ENCODE measurements at places on chromosomes 11 and 22.
A peak's percentile ranks its signal among the peaks of the same experiment; 100 is the strongest.

- DNase-seq, result no peak
Observed at GRCh38 chr11:3675971-3676370, 4.8 kb upstream of the CHRNA10 start.

DNA sequence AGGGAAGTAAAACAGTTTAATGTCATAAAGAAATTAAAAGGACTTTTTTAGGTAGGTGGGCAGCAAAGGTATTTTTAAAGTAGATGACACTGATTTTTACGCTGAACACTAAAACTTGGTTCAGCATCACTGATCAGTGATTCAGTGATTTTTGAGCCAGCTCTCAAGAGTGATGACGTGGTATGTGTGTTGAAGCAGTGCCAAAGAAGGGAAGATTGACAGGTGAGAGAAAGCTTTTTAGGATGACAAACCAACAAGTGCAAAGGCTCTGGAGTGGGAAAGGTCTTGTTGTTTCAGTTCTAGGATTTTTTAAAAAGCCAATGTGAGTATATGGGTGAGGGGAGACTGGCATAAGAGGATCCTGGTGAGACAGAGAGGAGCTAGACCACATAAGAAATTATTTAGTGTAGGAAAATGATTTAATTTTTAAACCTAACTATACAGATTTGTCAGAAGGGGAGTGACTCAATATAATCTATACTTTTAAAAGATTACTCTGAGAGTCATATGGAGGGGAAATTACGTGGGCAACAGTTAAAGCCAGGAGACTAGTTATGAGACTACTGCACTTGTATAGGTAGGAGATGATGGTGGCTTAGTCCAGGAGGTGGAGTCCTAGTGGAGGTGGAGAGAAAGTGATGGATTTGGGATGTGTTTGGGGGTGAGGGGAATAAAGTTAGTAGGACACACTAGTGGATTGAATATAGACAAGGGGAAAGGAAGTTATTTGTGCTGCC lies 17.6 kb upstream of the CALCB start:
- DNase-seq, result no peak

GRCh38 chr11:104695065-104695463 lies 203.2 kb downstream of the CASP12 start:
- DNase-seq, result no peak

DNA sequence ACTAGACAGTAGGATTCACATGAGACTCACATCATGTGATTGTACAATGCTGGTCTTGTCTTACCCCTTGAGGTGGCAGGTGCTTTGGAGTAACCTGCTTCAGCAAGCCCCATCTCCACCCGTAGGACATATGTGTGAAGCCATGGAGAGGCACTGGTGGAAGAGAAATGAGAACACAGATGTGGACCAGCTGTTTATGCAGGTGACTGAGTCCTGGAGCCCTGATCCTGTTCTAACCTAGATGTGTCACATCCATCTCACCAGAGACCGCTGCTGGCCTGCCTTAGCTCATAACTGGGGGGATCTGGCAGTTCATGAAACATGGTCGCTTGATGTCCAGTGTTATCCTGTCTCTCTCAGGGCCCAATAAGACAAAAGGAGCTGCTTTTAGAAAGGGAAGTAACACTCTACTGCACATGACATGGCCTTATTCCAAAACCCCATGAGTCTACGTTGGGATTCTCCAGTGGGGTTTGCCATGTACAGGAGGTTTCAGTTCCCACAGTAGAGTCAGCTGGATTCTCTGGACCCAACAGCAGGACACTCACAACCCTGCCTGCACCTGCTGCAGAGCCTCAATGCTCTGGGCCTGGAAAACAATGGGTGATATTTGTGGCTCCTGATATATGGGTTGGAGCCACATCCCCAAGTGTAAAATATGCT lies 62.0 kb downstream of the GGTLC2 start:
- no peak for DNase-seq

DNA sequence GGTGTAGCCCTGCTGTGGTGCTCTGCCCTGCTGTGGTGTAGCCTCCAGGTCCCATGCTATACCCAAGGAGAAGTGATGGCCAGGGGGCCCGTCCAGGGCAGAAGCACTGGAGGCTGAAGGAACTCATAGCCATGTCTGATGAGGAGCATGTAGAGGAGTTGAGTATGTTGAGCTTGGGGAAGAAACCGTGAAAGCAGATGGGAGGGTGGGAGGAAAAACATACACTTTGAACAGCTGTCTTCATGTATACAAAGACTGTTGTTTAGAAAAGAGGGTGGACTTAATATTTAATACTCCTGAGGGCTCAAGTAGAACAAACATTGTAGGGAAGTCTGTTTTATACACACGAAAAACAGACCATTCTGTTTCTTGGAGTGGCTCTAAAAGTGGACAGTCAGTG lies 26.6 kb upstream of the TTC12 start:
- DNase-seq, result no peak

GRCh38 chr11:112162761-112163546 lies 940 bp downstream of the IL18 start:
- DNase-seq, result no peak

DNA sequence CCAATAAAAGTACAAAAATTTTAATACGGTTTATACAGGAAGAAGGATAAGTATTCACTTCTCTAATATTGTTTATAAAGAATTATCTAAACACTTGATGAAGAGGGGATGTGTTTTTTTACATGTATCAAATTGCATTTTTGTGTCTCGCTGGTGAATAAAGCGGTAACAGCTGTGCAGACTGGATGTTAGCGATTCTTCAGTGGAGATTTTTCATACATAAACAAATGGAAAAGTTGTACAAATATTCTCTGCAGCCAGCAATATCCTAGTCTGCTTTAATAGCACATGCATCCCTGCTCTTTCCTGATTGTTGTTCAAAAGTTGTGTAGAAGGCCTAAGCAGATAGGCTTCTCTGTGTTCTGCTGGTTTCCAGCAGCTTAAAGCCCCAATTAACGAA lies 369.3 kb downstream of the SOX6 start:
- DNase-seq, result no peak

- DNase-seq, result no peak
Observed at GRCh38 chr11:11770296-11770695, 71.5 kb upstream of the USP47 start.

DNA sequence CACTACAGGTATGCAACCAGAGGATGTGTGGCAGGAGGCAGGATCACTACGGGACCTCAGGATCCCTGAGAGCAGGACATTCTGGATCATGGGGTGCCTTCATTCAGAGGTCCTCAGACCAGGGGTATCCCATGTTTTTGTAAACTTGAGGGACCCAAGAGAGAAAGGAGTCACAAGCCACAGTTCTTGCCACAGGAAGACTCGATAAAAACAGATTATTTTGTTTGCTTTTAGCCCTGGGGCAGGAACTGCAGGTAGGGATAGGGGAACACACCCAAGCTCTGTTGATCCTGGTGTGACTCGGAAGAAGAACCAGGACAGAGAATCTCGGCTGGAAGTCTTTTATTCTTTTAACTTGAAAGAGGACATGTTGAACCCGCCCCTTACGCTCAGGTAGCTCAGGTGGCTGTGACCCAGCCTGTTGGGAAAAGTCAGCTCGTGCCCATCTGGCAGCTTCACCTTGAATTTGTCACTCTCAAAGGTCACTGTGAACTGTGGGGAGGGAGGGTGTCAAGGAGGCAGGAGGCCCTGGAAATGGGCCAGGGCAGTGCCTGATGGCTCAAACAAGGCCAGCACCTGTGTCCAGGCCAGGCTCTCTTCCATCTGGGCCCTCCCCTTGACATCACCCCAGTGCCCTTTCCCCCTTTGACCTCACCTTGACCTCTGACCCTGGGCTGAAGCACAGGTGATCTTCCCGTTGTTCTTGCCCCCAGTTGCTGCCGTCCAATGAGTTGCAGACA lies 9.8 kb downstream of the LGALS2 start:
- no peak for DNase-seq

DNA sequence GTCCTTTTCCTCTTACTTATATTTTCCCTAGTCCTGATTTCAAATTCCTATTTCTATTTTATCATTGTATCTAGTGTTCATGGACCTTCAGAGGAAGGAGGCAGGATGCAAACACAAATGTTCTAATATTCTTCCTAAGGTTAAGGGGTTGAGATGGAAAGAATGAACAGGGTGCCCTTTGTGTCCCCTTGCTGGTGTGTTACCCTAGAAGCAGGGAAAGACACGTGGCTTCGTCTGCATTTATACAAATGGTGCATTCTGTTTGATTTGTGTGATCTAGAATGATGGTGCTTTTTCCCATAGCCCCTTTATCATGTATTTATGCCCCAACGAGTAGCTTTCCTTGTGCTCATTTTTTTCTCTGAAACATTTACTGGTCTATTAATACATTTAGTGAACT lies 76.2 kb downstream of the PLEKHA7 start:
- no peak for DNase-seq

GRCh38 chr22:42369250-42370041 lies 62.8 kb downstream of the NFAM1 start:
- peak; percentile 76 for DNase-seq

GRCh38 chr22:48333816-48334735 lies 1493.6 kb downstream of the BRD1 start:
- no peak for DNase-seq

DNA sequence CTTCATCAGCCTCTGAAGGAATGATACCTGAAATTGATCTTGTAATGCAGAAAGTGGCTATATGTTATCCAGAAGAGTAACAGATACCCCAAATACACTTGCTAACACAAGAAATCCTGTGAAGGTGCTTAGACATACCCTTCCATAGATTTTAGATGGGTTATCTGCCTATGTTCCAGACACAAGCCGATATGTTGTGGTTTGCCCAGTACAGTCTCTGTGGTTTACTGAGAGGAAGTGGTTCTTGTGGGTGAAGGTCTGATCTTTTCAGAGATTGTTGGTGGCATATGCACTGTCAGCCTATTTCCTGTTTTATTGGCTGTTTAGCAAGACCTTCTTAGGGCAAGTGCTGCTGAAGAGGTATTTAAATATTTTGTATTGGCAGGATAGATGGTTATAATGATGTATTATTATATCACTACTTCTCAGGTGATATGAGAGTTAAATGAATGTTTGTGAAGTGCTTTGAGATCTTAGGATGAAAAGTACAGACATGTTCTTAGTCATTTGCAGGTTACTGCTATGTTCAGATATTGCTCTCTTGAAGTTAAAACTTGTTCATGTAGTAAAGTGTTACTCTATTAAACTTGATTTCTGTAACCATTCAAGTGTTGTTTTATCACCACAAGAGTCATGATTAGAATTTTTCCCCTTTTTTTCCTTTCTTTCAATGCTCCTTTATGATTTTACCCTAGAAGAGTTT lies 8.2 kb downstream of the ARHGEF12 start:
- no peak for DNase-seq

- DNase-seq, result no peak
Observed at GRCh38 chr11:22957786-22958185, 97.5 kb upstream of the CCDC179 start.

- no peak for DNase-seq
Observed at GRCh38 chr11:81897639-81898038, 836.0 kb downstream of the FAM181B start.

GRCh38 chr11:119791701-119792151 lies 62.7 kb upstream of the NECTIN1 start:
- no peak for DNase-seq

- no peak for DNase-seq
Observed at GRCh38 chr22:42273855-42274451, 3.5 kb upstream of the TCF20 start.

DNA sequence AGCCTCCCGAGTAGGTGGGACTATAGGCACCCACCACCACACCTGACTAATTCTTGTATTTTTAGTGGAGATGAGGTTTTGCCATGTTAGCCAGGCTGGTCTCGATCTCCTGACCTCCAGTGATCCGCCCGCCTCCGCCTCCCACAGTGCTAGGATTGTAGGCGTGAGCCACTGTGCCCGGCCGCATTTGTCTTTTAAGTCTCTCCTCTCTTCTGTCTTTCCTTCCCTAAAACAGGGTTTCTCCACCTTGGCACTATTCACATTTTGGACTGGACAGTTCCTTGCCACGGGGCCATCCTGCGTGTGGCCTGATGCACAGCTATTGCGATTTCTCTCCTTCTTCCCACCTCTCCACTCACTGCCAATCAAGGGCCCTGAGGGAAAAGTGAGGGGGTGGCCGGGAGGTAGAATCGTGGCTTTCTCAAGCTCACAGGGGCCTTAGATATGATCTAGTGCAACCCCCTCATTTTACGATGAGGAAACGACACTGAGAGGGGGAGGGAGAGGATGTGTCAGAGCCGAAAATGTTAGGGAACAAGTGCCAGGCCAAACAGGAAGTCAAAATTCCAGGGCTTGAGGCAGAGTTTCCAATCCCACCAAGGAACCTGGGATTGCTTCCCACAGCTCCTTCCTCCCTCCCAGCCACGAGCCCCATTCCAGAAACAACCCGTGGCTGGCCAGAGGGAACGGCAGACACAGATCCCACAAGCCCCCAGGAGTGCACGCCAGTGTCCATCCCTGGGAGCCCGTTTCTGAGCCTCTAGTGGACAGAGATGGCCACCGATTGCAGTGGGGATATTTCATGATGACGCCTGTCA lies 21.2 kb downstream of the SCGB1A1 start:
- DNase-seq, result peak; percentile 35

DNA sequence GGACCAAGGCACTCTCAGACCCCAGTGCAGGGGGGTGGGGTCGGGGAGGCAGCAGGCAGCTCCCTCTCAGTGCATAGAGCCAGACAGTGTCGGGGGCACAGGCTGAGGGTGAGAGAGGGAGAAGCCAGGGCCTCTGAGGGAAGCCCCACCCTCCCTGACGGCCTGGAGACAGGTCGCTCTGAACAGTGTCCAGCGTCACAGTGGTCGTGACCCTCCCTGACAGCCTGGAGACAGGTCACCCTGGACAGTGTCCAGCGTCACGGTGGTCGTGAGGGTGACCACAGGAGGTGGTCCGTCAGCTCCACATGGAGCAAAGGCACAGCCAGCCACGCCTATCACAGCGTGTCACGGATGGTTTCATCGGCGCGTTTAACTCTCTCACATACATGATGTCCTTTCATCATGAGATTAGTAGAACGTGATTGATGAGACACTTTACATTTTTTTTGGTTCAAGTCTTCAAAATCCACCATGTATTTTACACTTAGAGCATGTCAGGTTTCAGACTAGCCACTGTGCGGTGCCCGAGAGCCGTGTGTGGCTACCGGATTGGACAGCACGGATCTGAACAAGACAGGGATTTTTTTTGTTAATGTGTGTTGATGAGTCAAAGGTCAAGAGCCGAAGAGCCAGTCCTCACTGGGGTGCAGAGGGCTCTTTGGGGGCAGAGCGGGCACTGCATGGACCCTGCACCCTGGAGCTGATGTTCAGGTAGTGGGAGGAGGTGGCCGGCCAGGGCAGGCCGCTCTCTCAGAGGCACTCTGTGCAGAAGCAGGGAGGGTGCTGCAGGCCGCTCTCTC lies 23.9 kb upstream of the PANX2 start:
- DNase-seq, result no peak
